ENCODE measurements at places on chromosomes 6 and 20.

- DNase-seq = no peak
Measured at GRCh38 chr6:2839982-2840748, 1.5 kb downstream of the SERPINB1 start.

DNA sequence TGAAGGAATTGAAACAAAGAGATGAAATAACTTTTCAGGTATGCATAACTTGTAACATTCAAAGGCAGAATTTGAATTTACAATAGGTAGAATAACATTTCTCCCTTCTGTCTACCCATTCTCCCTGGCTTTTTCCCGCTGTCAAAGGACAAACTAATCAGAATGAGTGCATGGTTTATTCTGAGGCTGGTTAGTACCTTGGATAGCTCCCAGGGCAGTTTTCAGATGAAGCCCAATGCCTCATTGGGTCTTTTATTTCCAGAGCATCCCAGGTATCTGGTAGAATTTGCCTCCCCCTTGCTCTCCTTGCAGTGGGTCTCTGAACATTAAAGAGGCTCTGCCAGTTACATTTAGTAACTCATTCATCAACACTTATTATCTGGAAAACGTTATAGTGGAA lies 665.5 kb downstream of the BCKDHB start:
- no peak for DNase-seq

- no peak for DNase-seq
Measured at GRCh38 chr6:63477422-63478040, 94.7 kb upstream of the LOC128125822 start.

GRCh38 chr20:34569598-34569997 lies 11.1 kb downstream of the MAP1LC3A start:
- no peak for DNase-seq

DNA sequence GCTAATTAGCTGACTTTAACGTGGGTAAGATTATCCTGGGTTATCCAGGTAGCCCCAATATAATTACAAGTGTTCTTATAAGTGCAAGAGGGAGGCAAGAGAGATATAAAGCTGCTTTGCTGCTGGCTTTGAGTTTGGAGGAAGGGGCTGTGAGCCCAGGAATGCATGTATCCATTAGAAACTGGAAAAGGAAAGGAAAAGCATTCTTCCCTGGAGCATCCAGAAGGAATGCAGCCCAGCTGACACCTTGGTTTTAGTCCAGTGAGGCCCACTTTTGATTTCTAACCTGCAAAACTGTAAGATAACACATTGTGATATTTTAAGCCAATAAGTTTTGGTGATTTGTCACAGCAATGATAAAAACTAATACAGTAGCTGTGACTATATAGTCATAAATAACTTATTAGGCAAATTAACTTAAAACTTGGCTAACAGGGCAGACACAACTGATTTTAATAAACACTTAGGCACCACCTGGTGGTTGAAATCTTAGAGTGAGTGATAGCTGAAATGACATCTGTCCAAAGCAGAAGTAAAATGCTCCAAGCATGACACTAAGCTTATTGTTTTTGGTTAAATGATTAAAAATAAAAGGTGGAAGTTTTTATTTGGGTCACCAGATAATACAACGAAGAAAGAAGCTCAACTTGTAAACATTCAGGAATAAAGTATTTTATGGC lies 35.6 kb downstream of the ADGRF4 start:
- DNase-seq = peak; percentile 41

DNA sequence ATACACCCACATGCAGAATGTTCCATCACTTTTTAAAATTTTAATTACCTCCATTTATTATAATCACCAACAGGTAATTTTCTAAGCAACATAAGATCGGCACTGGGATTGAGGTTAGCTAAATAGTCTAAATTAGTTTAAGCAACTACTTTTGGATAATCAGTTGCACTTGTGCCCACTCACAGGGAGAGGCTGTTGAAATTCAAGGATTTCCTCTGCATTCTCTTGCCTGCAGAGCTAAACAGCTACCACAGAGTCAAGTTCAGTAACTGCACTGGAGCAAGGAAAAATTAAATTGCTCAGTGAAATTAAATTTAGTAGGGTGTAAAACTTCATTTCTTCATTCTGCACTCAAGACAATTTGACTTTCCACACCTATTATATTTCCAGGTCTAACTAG lies 120.7 kb upstream of the CCDC28A start:
- no peak for DNase-seq

GRCh38 chr6:127402890-127403617 lies 56.1 kb downstream of the KIAA0408 start:
- no peak for DNase-seq

GRCh38 chr6:19135706-19136105 lies 701.5 kb upstream of the ID4 start:
- DNase-seq = no peak

DNA sequence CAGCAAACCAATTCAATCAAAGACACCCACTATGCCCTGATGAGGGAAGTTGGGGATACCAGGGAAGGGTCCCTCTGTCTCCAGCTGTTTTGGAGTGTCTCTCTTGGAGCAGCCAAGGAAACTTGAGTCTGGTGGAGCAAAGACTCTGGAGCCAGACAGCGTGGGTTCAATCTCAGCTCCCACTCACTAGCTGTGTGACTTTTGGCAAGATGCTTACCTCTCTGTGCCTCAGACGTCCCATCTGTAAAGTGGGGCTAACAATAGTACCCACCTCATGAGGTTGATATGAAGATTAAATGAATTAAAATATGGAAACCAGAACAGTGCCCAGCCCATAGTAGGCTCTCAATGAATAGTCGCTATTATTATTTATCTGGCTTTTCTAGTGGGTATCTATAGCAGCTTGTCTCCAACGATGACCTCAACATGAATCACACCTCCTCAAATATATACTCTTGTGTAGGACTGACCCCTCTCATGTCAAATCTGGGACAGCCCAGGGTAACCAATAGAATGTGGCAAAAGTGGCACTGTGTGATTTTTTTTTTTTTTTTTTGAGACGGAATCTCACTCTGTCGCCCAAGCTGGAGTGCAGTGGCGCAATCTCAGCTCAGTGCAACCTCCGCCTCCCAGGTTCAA lies 99.2 kb upstream of the FOXP4 start:
- DNase-seq = no peak

DNA sequence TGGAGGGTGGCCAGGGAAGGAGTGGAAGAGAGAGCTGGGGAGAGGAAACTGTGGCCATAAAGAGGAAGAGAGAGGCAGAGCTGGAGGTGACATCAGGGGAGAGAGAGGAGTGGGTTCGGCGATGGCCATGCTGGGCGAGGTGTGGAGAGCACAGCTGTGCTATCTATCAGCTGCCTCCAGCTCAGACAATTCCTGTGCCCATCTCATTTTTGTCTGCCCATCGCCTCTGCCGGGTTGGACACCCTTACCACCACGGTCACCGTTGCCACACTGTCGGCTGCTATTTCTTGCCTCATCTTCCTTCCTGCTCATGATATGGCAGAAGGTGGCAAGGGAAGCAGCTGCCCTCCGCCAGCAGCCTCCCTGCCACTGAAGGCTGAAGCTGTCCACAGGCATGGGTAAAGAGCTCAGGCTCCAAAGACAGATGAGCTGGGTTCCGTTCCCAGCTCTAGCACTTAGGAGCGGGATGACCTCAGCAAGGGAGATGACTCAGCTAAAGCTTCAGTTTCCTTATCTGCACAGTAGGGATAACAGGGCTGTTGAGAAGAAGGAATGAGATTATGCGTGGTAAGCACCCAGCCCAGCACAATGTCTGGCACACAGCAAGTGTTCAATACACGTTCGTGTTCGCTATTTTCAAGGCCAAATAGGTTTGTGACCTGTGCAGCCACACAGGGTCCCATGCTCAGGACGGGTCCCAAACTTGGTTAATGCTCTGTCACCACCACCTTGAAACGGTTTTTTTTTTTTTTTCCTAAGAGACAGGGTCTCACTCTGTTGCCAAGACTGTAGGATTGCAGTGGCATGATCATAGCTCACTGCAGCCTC lies 21.9 kb upstream of the TAF8 start:
- no peak for DNase-seq

GRCh38 chr6:36357872-36358225 lies 21.2 kb upstream of the BNIP5 start:
- no peak for DNase-seq

DNA sequence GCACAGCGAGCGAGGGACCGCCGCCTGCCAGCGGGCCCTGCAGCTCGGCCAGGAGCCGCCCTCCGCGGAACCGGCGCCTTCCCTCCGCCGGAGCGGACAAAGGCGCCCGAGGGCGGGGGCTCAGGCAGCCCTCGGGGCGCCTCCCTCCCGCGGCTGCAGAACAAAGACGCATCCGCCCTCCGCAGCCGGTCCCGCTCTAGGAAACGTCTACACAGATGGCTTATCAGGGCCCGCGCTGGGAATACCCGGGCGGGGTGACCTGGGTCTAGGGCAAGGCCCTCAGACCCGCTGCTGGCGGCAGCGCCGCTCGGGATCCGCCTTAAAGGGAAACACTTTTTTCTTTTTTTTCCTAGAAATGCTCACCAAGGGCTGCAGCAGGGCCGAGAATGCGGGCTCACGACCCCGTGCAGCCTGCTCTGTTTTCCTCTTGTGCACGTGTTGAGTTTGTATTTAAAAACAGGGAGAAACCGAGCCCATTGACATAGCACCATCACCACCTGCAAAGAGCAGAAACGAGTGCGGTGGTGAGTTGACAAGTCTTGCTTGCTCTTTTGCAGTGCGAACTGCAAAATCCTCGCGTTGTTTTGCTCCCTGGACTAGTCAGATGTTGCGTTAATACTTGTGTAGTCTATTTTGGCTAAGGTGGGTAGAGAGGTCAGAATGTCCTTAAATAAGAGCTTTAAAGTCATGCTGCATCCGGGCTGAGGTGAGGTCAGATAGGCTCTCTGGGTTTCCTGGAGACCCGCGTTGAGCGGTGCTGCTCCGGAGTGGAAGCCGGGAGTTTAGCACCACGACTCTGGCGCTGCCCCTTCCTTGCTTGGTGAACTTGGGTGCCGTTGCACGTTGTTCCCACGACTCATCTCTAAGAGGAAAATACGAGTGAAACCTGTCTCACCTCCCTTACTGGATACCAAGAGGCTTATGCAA lies 1.1 kb upstream of the RPS6KA2 start:
- peak; percentile 30 for DNase-seq

- DNase-seq = no peak
Measured at GRCh38 chr6:151680846-151681432, 126.5 kb upstream of the ESR1 start.

GRCh38 chr6:83381949-83382348 lies 48.9 kb downstream of the ME1 start:
- DNase-seq = no peak

DNA sequence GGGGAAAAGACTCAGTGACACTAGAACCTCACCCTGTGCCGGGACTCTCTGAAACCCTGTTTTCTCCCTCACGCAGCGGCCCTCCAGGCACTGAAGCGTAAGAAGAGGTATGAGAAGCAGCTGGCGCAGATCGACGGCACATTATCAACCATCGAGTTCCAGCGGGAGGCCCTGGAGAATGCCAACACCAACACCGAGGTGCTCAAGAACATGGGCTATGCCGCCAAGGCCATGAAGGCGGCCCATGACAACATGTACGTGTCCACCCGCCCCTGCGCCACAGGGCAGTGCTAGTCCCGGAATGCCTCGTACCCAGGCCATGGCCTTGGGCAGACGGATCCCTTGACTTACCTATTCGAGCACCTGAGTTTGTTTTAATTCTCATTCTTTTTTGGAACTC lies 37.2 kb downstream of the CHMP4B start:
- DNase-seq = no peak

GRCh38 chr6:170011204-170012036 lies 260.0 kb downstream of the ERMARD start:
- DNase-seq = no peak

GRCh38 chr6:14294270-14294951 lies 176.8 kb downstream of the CD83 start:
- no peak for DNase-seq

GRCh38 chr20:38165089-38165965 lies at the start of gene TGM2:
TGM2 (minus strand) TSS chr20:38165270; CDS start chr20:38165198, 72 bp downstream.
- peak; percentile 27 for DNase-seq

DNA sequence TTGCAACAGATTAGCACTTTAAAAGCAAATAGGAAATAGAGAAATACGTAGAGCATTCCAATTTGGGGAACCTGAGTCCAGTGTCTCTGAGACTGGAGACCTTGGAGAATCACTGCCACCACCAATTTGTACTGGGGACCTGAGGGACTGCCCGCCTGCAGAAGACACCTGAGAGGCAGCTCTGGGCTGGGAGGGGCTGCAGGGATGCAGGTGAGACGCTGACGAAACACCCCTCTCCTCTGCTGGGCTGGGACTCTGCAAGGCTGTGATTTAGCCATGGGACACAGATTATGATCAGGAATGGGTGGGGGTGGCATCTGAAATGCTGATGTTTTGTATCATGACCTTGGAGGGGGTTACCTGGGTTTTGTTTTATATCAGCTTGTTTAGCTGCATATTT lies 7.0 kb upstream of the APMAP start:
- DNase-seq = no peak
